ENCODE measurements at places on chromosomes 7 and 10. TPM values are rescaled to one million over a fixed set of nuclear protein-coding genes. Genes with fewer than 3 reads are reported as not detected.

The PKD2L1 gene
- total RNA-seq: not detected

The NPSR1 gene
- not detected for total RNA-seq

DNA sequence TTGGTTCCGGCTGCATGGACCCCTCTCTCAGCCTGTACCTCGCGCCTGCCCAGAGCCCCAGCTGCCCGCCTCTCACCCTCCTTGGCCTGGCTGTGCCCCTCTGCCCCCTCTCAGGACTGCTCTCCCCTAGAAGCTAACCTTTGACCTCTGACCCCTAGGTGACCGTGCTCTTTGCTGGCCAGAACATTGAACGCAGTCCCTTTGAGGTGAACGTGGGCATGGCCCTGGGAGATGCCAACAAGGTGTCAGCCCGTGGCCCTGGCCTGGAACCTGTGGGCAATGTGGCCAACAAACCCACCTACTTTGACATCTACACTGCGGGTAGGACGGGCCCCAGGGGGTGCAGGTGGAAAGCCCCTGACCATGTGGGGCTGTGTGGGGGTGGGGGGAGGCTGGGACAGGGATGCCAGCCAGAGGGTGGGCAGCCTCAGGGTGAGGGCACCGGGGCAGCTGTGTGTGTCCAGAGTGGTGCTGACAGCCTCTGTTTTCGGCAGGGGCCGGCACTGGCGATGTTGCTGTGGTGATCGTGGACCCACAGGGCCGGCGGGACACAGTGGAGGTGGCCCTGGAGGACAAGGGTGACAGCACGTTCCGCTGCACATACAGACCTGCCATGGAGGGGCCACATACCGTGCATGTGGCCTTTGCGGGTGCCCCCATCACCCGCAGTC, 8.0 kb downstream of the FLNC start:
- DNase-seq: peak; percentile 73
- H3K4me3 ChIP-seq: no peak overlapping the region
- peaks cover 36% of the 10 kb centered on the region for H3K4me1 ChIP-seq

The ODAD2 gene
- total RNA-seq: 0.59 TPM

The LOXL4 gene
- 28.6 TPM for total RNA-seq

DNA sequence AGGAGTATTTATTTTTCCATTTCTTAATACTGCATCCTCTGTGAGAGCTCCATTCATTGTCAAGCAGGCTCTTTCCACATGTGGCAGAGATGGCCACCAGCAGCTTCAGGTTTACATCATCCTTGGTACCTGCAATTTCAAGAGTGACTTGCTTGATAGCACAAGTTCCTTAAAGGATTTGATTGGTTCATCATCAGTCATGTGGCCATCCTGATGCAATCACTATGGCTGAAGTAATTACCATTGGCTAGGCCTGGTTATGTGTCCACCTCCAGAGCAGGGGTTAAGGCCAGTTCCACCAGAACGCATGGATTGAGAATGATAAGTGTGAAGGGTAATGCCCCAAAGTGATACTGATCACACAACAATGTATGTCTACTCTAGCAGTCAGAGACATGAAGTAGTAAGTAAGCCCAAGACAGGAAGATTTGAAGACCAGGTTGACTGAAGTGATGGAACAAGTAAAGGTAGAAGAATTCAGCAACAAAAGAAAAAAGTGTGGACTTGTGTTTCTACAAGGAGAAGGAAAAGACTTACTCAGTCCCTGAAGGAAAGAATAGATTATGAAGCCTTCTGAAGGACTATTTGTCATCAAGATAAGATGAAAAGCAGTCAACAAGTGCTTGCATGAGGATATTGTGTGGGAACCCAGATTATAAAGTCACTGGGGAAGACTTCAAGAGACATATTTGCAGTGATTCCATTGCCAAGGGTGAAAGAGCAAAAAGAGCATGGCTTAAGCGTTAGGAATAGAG, 26.4 kb upstream of the PRKAR2B start:
- peaks cover 3% of the 10 kb centered on the region for H3K27me3 ChIP-seq
- H3K4me1 ChIP-seq: no peaks in the 10 kb centered on the region
- no peak for DNase-seq
- no peak overlapping the region for H3K27ac ChIP-seq

- no peak overlapping the region for H3K4me3 ChIP-seq
- no peaks in the 10 kb centered on the region for H3K27me3 ChIP-seq
- no peak overlapping the region for H3K27ac ChIP-seq
- H3K36me3 ChIP-seq: no peaks in the 10 kb centered on the region
- DNase-seq: no peak
These were observed 7.6 kb upstream of the FAM180A start for GRCh38 chr7:135756191-135756590.

- H3K27me3 ChIP-seq: no peaks in the 10 kb centered on the region
- peaks cover 12% of the 10 kb centered on the region for H3K4me1 ChIP-seq
- peaks cover 28% of the 10 kb centered on the region for H3K36me3 ChIP-seq
- peak; percentile 70 for DNase-seq
- H3K4me3 ChIP-seq: peak overlapping the region; percentile 74
- peak overlapping the region; percentile 93 for H3K27ac ChIP-seq
These were observed 554 bp downstream of the FRA10AC1 start for GRCh38 chr10:93701866-93702209.

DNA sequence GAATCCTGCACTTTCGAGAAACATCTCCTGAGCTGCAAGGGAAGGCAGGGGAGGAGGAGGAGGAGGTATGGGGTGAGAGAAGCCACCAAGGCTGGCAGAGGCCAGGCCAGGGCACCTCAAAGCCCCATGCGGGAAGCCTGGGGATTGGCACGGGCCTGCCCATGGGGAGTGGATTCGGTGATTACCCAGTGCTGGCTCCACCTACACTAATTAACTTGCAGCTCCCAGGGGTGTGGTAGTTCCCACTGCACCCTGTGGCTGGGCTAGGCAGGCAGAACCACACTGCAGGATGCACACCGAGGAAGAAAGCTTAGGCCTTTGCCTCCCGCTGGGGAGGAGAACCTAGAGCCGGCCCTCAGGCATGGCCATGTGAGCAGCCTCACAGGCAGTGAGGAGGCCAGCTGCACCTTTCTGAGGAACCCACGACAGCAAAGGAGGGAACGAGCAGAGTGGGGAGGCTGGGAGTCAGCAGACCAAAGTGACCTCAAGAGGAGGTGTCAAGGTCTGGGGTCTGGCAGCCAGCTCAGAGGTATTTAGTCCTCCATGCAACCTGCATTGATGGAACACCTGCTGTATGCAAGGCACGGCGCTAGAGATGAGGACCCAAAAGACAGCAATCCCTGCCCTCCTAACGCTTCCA, 27.2 kb downstream of the GRID1 start:
- H3K36me3 ChIP-seq: no peaks in the 10 kb centered on the region
- no peaks in the 10 kb centered on the region for H3K4me1 ChIP-seq
- H3K4me3 ChIP-seq: no peak overlapping the region
- no peaks in the 10 kb centered on the region for H3K27me3 ChIP-seq

GRCh38 chr10:34081948-34082347, 733.1 kb downstream of the PARD3 start:
- no peaks in the 10 kb centered on the region for H3K36me3 ChIP-seq
- H3K27me3 ChIP-seq: peaks cover 14% of the 10 kb centered on the region
- no peak overlapping the region for H3K4me3 ChIP-seq

The ZNF804B gene
- not detected for total RNA-seq

DNA sequence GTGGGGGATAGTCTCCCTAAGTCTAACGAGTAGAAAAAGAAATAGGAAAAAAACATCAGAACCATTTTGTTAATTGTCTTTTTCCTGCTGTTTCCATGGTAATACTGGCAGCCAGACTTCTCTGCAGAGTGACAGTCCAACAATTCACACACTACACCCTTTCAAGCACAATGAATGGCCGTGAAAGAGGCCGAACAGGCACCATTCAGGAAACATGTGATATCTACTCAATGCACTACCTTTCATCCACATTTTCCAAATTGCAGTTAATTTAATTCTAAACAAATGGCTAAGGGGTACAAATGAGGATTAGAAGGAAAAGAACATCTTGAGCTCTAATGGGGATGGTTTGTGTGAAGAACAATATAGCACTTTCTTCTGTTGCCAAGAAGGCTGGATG, 358.5 kb upstream of the ANKRD30A start:
- no peaks in the 10 kb centered on the region for H3K4me1 ChIP-seq
- no peak overlapping the region for H3K4me3 ChIP-seq
- H3K27me3 ChIP-seq: no peaks in the 10 kb centered on the region
- DNase-seq: no peak
- H3K27ac ChIP-seq: no peak overlapping the region

- no peaks in the 10 kb centered on the region for H3K27me3 ChIP-seq
- no peaks in the 10 kb centered on the region for H3K4me1 ChIP-seq
- peak; percentile 53 for DNase-seq
- no peak overlapping the region for H3K27ac ChIP-seq
- no peaks in the 10 kb centered on the region for H3K36me3 ChIP-seq
These were observed 20.9 kb downstream of the AKR1D1 start for GRCh38 chr7:138097064-138097741.

The LAMB1 gene
- 410 TPM for total RNA-seq

The TFPI2 gene
- 8.7 TPM for total RNA-seq

- H3K4me1 ChIP-seq: peaks cover 10% of the 10 kb centered on the region
- H3K36me3 ChIP-seq: no peaks in the 10 kb centered on the region
- H3K27me3 ChIP-seq: no peaks in the 10 kb centered on the region
- no peak overlapping the region for H3K4me3 ChIP-seq
- DNase-seq: no peak
These were observed 20.7 kb upstream of the GIMAP8 start for GRCh38 chr7:150429699-150430098.

GRCh38 chr10:29407280-29407858, 118.5 kb downstream of the LYZL1 start:
- no peak overlapping the region for H3K27ac ChIP-seq
- H3K27me3 ChIP-seq: peaks cover 4% of the 10 kb centered on the region
- H3K36me3 ChIP-seq: no peaks in the 10 kb centered on the region
- no peak overlapping the region for H3K4me3 ChIP-seq
- peaks cover 19% of the 10 kb centered on the region for H3K4me1 ChIP-seq

- H3K4me1 ChIP-seq: peaks cover 21% of the 10 kb centered on the region
- no peak overlapping the region for H3K27ac ChIP-seq
- H3K4me3 ChIP-seq: no peak overlapping the region
- no peaks in the 10 kb centered on the region for H3K36me3 ChIP-seq
- no peak for DNase-seq
- no peaks in the 10 kb centered on the region for H3K27me3 ChIP-seq
These were observed 15.8 kb downstream of the OSBPL3 start for GRCh38 chr7:24964191-24964590.

- no peaks in the 10 kb centered on the region for H3K36me3 ChIP-seq
- H3K4me3 ChIP-seq: no peak overlapping the region
- H3K4me1 ChIP-seq: peaks cover 7% of the 10 kb centered on the region
- DNase-seq: peak; percentile 75
These were observed 84.2 kb upstream of the DIP2C start for GRCh38 chr10:773562-774161.

The SLC26A3 gene
- not detected for total RNA-seq

GRCh38 chr10:5449823-5450222, 37.5 kb downstream of the NET1 start:
- DNase-seq: peak; percentile 46
- peak overlapping the region; percentile 73 for H3K27ac ChIP-seq
- peak overlapping the region; percentile 49 for H3K4me3 ChIP-seq
- no peaks in the 10 kb centered on the region for H3K27me3 ChIP-seq
- peaks cover 32% of the 10 kb centered on the region for H3K36me3 ChIP-seq

- no peak for DNase-seq
- H3K4me3 ChIP-seq: no peak overlapping the region
- H3K36me3 ChIP-seq: no peaks in the 10 kb centered on the region
These were observed 20.4 kb downstream of the ELFN1 start for GRCh38 chr7:1690359-1690958.

DNA sequence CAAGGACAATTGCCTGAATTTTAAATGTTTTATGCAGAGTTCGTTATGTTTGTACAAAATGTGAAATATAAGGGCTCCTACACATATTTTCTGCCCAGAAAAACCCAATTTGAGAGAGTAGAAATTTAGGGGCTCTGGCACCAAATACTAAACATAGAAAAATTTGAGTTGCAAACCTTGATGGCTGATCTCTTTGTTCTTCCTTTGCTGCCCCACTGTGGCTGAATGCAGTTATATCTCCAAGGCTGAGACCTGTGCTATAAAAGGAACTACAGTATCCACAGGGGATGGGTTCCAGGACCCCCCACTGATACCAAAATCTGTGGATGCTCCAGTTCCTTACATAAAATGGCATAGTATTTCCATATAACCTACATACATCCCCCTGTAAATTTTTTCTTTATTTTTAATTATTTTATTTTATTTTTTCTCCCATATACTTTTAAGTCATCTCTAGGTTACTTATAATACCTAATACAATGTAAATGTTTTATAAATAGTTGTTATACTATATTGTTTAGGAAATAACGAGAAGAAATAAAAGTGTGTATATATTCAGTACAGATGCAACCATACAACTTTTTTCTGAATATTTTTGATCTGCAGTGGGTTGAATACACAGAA, 22.5 kb downstream of the CFAP43 start:
- H3K4me1 ChIP-seq: no peaks in the 10 kb centered on the region
- H3K36me3 ChIP-seq: no peaks in the 10 kb centered on the region
- H3K27ac ChIP-seq: no peak overlapping the region
- H3K27me3 ChIP-seq: no peaks in the 10 kb centered on the region
- DNase-seq: no peak

The DRGX gene
- under 0.01 TPM for total RNA-seq

The H2BK1 gene
- not detected for total RNA-seq

DNA sequence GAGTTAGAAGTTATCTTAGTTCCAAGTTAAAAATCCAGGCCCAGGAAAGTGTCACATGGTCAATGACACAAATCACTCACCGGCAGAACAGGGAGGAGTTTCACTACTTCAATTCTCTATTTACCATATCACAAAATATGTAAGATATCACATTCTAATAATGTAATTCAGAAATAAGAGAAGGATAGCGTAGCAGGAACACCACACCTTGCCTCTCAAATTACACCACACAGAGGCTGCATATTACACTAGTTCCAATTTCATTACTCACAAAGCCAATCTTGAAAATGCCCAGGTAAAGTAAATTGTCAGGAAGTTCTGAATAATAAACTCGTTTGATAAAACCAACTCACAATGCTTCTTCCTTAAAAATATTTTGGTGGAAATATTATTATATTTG, 169.2 kb downstream of the CTTNBP2 start:
- H3K27ac ChIP-seq: no peak overlapping the region
- no peaks in the 10 kb centered on the region for H3K27me3 ChIP-seq

DNA sequence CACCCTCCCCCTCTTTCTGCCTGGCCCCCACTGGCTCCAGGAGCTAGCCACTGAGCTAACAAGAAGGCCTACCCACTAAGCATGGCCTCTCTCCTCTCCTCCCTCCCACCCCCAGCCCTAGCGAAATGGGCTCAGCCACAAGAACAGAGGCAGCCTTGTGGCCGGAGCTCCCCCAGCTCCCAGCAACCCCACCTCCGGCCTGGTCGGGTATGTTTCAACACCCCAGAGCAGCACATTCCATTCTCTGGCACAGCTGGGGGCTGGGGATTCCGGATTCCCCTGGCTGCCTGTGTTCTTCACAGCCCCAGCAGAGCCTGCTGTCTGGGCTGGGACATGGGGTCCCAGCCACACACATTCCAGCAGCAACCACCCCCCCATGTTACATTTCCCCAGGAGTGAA, 9.0 kb downstream of the SFRP5 start:
- no peak overlapping the region for H3K4me3 ChIP-seq
- H3K36me3 ChIP-seq: peaks cover 24% of the 10 kb centered on the region
- H3K4me1 ChIP-seq: no peaks in the 10 kb centered on the region

DNA sequence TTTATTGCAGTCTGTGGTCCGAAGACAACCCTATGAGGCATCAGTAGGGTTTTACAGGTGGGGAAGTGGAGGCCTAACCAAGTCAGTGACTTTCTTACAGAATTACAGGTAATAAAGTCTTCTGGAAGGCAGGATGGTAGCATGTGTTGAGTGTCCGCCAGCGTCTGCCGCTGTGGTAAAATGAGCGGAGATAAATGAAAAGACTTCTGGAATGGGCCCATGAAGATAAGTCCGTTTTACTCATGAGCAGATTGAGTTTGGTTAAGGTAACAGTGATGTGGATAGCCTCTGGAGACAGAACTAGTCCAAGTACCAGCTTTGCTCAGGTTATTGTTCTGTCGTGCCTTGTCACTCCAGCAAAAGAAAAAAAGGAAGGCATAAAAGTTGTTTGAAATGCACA, 966 bp downstream of the FBH1 start:
- peak overlapping the region; percentile 76 for H3K27ac ChIP-seq
- peaks cover 23% of the 10 kb centered on the region for H3K4me1 ChIP-seq
- H3K36me3 ChIP-seq: peaks cover 25% of the 10 kb centered on the region

Data from osteoblast (primary cell).